ENCODE measurements at places on chromosomes 12 and 14.

DNA sequence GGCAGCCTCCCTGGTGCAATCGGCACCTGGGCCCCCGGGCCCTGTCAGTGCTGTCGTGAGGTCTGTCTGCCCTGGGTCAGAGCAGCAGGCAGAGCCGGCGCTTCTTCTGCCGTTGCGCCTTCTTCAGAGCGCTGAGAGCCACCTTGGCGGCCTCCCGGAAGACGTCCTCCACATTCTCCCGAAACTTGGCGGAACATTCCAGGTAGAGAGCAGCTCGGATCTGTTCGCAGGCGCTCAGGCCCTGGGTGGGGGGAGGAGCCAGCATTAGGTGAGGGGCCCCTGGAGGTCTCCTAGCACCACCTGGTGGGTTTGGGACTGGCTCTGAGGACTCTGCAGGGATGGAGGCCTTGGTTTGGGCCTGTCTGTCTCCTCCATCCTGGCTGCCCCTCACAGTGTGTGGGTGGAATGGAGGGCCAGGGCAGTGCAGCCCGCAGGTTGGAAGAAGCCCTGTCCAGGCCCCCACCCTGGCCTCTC, 14.0 kb downstream of the RHOF start:
- DNase-seq, result no peak

DNA sequence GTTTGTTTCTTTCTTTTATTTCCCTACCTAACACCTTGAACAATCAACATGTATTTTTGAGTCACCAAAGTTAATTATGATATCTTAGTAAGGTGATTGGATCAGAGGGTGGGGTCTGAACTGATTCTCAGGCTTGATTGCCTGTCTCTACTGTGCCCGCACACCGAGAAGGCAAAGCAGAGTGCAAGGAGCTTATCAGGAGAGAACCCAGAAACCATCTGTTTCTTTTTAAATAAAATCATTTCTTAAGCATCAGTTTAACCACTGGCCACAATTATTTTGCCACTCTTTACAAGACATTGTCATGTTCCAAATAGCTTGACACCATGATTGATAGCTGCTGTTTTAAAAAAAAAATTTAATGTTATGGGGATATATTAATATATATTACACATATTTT, 3.1 kb downstream of the GARIN2 start:
- no peak for DNase-seq

GRCh38 chr12:68425998-68426397, 93.8 kb upstream of the MDM1 start:
- no peak for DNase-seq

DNA sequence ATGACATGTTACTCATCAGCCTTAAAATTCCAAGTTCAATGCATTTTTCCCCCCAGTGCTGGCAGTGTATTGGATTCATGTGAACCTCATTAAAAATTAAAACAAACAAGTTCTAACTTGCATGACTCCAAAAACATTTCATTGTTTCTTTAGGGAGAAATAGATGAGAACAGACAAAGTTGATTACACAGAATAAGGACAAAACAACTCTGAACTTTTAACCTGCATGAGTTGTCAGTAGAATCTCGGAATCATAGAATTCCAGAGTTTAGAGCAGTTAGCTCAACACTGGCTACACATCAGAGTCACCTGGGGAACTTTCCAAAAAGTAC, 127.5 kb downstream of the TMX1 start:
- no peak for DNase-seq

DNA sequence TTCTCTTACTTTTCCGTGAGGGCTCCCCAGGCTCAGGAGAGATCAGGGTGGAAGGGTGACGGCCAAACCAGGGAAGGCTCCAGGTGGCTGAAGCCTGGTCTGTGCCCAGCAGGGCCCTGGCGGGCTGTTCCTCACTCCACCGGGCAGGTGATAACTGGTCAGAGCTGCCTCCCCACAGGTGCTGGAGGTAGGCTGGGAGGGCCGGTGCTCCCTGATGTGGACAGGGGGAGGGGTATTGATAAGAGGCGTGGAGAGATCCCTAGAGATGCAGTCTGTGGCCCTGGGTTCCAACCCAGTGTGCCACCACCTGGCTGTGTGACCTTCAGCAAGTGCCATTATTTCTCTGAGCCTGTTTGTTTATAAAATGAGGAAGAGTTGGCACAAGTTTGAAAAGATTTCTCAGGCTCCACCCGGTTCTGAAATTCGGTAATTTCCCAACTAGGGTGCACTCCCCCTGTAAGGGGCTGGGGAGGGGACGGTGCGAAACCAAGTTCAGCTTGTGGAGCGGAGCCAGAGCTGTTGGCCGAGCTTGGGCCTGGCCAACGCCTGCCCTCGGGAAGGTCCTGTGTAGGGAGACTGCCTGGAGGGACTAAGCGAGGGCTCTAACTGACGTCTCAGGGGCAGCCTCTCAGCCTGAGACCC, 1.0 kb upstream of the NR4A1 start:
- DNase-seq, result no peak

DNA sequence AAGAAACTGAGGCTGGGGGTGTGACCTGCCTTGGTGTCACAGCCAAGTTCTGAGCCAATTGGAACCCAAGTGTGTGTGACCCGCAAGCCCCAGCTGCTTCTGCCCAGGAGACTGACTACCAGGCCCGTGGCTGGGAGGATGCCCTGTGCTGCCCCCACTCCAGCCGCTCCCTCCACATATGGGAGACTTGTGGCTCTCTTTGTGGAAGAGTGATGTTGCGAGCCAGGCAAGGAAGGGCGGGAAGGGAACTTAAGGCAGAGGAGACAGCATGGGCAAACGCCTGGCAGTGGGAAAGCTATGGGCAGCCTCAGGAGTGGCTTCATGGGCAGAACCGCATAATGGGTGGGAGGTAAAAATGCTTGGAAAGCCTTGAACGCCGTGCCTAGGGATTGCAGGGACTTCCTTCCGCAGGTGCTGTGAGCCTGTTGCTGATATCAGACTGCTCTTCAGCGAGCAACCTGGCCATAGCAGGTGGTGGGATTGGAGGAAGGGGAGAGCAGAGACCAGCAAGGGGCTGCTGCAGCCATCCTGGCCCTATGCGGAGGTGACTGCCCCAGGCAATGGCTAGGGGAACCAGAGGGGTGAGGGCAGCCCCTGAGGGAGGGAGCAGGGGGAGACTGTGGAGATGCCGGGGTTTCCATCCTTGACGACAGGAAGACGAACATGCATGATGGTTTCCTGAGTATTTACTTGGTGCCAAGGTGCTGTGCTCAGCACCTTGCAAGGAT, 115.7 kb downstream of the LGMN start:
- DNase-seq, result no peak

DNA sequence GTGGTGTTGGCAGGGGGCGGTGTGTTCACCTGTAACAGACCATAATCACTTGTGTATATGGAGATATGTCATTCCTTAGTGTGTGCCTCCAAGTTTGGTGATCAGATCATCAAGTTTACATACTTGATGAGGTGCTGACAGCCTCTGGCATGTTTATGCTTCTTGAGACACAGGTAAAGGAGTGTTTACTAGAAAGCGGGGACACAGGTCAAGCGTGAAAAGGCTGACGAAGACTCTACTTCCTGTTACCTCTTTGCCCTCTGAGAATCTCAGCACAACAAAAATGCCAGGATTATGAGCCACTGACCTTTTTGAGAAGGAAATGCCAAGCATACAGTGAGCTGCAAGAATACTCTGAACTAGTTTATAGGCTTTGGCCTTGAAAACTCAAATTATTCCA, 29.6 kb downstream of the PRDM4 start:
- DNase-seq, result no peak

DNA sequence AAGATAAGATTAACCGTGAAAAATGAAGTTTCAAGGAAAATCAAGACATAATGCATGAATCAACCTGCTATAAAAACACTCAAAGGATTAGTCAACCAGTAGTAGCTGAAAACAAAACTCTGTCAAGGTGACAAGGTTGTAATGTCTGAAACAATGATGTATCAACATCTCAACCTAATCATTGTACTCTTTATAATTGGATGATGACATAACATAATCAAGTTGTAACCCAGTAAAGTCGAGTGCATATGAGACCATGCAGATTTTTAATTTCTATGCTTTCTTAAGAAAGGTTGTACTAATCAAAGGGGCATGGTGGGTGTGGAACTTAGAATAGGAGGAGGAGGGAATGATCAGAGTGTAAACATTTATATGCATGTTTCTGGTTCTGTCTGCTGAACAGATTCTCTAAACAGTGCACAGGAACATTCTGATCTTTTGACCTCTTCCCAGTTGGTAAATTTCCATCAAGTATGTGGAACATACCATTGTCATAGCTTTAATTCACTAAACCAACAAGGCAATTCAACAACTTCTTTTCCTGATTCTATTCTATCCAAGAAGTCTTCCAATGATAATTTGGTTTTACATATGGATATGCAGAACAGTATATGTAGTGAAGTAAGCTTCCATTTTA, 253.7 kb downstream of the TTC6 start:
- DNase-seq, result no peak

DNA sequence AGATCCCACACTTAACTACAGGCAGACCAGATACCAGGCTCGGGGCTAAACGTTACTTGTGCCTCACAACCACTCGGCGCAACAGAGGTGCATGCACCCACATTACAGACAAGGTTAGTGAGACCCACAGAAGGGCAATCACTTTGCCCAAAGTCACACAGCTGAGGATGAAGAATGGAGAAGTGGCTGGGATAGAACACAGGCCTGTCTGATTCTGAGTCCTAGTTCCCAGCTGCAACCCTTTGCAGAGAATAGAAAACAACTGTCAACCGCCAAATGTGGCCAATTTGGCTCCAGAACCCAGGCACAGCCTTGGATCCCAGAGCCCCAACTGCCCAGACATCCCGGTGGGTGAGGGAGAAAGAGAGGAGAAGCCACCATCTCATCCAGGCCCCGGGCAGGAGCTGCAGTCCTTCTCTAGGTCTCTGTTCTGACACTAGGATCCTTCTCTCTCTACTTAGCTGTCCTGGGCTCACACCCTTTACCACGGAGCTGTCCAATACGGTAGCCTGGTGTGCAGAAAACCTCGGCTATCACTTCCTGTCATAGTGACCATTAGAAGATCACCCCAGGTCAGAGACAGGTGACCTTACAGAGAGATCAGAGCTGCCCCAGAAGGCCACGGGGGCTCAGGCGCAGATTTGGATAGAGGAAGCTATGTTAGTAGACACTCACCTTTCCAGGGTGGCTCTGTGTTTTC, 59.1 kb downstream of the FAM222A start:
- DNase-seq, result no peak

DNA sequence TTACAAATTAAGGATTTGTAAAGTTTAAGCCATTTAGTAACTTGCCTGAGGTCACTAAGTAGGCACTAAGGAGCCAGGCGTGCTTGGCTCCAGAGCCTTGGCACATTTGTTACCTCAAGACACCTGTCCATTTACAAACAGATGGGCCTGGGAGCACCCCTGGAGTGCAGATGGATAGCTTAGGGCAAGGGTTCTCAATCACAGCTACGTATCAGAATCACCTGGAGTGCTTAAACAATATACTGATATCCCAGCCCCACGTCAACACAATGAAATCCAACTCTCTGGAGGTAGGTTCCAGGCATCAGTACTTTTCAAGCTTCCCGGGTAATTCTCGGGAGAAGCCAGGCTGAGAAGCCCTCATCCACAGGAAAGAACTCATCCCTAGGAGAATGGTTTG, 45.4 kb downstream of the SLC8A3 start:
- DNase-seq, result no peak

DNA sequence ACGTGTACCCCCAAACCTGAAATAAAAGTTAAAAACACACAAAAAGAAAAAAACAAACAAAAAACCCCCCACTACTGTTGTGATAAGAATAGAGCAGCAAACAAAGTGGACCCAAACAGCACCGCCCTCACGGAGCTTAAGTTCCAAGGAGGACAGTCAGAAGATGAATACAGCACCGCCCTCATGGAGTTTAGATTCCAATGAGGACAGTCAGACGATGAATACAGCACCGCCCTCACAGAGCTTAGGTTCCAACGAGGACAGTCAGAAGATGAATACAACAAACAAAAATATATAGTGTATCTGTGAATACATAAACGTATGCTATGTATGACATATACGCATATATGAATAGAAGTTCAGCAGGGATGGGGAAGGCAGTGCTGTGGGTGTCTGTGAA, 353.8 kb downstream of the GLT1D1 start:
- no peak for DNase-seq
